ENCODE measurements at places on chromosomes 13 and 19. TPM values are rescaled to one million over a fixed set of nuclear protein-coding genes. Genes with fewer than 3 reads are reported as not detected.

FGF9 gene
- 10.3 TPM for total RNA-seq

TTYH1 gene
- 64.5 TPM for total RNA-seq

IGFL3 gene
- not detected for total RNA-seq

IL11 gene
- not detected for total RNA-seq

CGB2 gene
- not detected for total RNA-seq

ZIK1 gene
- total RNA-seq: 30.4 TPM

FUT1 gene
- total RNA-seq: 0.31 TPM
